ENCODE measurements at places on chromosomes 5 and 9. TPM values are rescaled to one million over a fixed set of nuclear protein-coding genes. Genes with fewer than 3 reads are reported as not detected.

DNA sequence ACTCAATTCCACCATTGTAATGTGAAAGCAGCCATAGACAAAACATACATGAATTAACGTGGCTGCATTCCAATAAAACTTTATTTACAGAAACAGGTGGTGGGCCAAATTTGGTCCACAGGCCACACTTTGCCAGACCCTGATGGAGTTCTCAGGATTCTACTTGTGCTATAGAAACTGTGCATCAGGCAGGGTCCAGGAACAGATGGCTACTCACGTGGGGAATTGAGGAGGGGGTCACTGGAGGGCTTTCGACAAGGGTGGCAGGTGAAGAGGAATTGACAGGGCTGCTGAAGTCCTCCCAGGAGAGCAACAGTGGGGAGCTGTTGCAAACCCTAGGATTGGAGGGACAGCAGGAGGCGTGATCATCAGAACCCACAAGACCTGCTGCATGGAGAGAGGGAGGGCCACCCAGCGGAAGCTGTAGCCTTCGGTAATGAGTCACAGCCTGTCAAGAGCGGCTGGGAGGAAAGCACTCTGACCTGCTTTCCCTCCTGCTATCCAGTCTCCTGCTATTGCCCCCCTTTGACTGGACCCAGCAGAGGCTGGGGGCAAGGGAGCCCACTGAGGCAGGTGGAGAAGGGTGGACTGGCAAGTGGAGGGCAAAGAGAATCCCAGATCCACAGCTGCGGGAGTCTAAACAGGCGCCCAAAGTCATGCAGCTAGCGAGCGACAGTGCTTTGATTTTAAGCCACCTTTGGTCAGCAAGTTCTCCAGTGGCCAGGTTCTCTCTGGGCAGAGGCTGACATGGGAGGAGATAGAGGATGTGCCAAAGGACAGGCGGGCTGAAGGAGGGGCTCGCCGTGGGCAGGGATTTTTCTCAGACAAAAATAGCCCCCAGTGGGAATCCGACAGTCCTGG, 138.3 kb upstream of the SMIM23 start:
- H3K27ac ChIP-seq = no peak overlapping the region
- DNase-seq = no peak
- no peaks in the 10 kb centered on the region for H3K36me3 ChIP-seq
- no peaks in the 10 kb centered on the region for H3K27me3 ChIP-seq
- no peak overlapping the region for H3K4me3 ChIP-seq
- peaks cover 50% of the 10 kb centered on the region for H3K4me1 ChIP-seq

The MLANA gene
- not detected for total RNA-seq

GRCh38 chr9:129138476-129139232, 27.4 kb downstream of the PTPA start:
- peaks cover 55% of the 10 kb centered on the region for H3K4me1 ChIP-seq
- H3K27me3 ChIP-seq = no peaks in the 10 kb centered on the region
- no peak for DNase-seq
- H3K36me3 ChIP-seq = peaks cover 32% of the 10 kb centered on the region
- no peak overlapping the region for H3K4me3 ChIP-seq
- peak overlapping the region; percentile 97 for H3K27ac ChIP-seq

DNA sequence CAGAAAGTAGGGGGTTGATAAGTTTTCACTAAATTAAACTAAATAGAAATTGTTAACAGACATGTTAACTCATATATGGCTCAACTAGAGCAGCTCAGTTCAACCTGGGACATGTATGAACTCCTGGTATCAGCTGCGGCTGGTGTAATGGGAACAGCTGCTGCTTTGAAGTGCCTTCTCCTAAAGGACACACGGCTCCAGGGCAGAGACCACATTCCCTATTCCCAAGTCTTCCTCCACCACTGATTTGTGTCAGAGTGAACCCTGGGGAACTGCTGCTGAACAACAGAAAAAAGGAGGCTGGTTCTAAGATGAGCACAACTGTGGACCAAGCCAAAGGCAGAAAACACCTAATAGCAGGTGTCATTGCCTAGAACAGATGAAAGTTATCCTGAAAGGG, 71.1 kb downstream of the MAPKAP1 start:
- peak overlapping the region; percentile 88 for H3K27ac ChIP-seq
- DNase-seq = no peak
- H3K4me3 ChIP-seq = no peak overlapping the region
- no peaks in the 10 kb centered on the region for H3K27me3 ChIP-seq

The CDX1 gene
- 0.09 TPM for total RNA-seq

The SPINK6 gene
- not detected for total RNA-seq

The WDR38 gene
- not detected for total RNA-seq

DNA sequence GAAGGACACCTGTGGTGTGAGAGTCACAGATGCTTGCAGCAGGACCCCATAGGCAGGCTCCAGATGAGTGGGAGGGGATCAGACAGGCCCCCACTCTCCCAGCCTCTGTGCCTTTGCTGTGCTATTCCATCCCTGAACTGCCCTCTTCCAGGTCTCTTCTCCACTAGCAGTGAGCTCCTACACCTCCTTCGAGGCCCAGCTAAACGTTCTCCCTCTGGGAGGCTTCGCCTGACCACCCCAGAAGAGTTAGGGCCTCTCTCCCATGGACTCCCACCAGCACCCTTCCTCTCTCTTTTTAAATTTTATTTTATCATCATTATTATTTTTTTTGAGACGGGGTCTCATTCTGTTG, 35.9 kb upstream of the STRBP start:
- DNase-seq = no peak
- H3K4me3 ChIP-seq = no peak overlapping the region
- H3K36me3 ChIP-seq = no peaks in the 10 kb centered on the region
- no peak overlapping the region for H3K27ac ChIP-seq
- H3K27me3 ChIP-seq = no peaks in the 10 kb centered on the region

GRCh38 chr5:40428126-40428525, 251.6 kb upstream of the PTGER4 start:
- H3K4me3 ChIP-seq = no peak overlapping the region
- H3K4me1 ChIP-seq = peaks cover 9% of the 10 kb centered on the region
- no peak overlapping the region for H3K27ac ChIP-seq
- no peaks in the 10 kb centered on the region for H3K27me3 ChIP-seq
- peaks cover 26% of the 10 kb centered on the region for H3K36me3 ChIP-seq

GRCh38 chr5:37833990-37834389, 5.9 kb downstream of the GDNF start:
- no peak overlapping the region for H3K27ac ChIP-seq
- peaks cover 72% of the 10 kb centered on the region for H3K27me3 ChIP-seq
- DNase-seq = no peak
- H3K4me1 ChIP-seq = peaks cover 58% of the 10 kb centered on the region
- no peaks in the 10 kb centered on the region for H3K36me3 ChIP-seq

GRCh38 chr9:89008744-89009545, 17.7 kb downstream of the S1PR3 start:
- H3K27me3 ChIP-seq = no peaks in the 10 kb centered on the region
- no peak for DNase-seq
- no peak overlapping the region for H3K4me3 ChIP-seq
- no peaks in the 10 kb centered on the region for H3K36me3 ChIP-seq
- H3K27ac ChIP-seq = peak overlapping the region; percentile 6

- no peak overlapping the region for H3K27ac ChIP-seq
- DNase-seq = no peak
- H3K4me1 ChIP-seq = peaks cover 3% of the 10 kb centered on the region
- H3K4me3 ChIP-seq = no peak overlapping the region
Measured at GRCh38 chr5:77186652-77187370, 23.7 kb upstream of the PDE8B start.

GRCh38 chr5:100643473-100643872, 108.3 kb downstream of the FAM174A start:
- peaks cover 44% of the 10 kb centered on the region for H3K4me1 ChIP-seq
- no peaks in the 10 kb centered on the region for H3K36me3 ChIP-seq
- no peak overlapping the region for H3K4me3 ChIP-seq
- DNase-seq = no peak
- no peaks in the 10 kb centered on the region for H3K27me3 ChIP-seq

GRCh38 chr9:128712451-128713410, 10.4 kb downstream of the PKN3 start:
- H3K4me3 ChIP-seq = no peak overlapping the region
- no peak overlapping the region for H3K27ac ChIP-seq
- DNase-seq = peak; percentile 8
- peaks cover 12% of the 10 kb centered on the region for H3K36me3 ChIP-seq
- no peaks in the 10 kb centered on the region for H3K4me1 ChIP-seq

GRCh38 chr9:136848393-136849037, 694 bp upstream of the PHPT1 start:
- peak; percentile 60 for DNase-seq
- peaks cover 6% of the 10 kb centered on the region for H3K4me1 ChIP-seq
- H3K27ac ChIP-seq = peak overlapping the region; percentile 94
- H3K4me3 ChIP-seq = peak overlapping the region; percentile 94

DNA sequence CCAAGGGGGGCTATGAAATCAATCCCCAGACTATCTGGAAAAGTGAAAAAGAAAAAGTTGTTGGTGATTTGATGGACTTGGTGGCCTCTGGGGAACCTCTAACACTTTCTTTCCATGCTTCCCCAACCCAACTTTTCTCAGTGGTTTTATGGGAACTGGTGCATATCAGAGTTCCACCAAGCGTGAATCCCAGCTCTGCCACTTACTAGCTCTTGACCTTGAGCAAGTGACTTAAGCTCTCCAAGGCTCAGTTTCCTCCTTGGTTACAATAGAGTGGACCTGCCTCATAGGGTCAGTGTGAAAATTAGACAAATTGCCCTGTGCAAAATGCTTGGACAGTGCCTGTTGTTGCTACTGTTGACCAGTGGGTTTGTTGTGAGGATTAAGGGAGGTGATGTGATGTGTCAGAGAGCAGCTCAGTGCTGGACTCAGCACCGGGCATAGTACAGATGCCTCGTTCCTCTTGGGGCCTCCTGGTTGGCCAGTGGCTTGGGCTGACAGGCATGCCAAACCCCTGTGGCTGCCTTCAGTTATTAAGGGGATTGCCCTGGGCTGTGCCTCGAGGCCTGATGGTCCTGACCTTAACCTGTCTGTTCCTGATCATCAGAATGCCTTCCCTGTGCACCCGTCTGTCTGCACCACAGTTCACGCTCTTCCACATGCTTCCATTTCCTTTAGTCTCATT, 49.3 kb downstream of the COL15A1 start:
- no peak overlapping the region for H3K27ac ChIP-seq
- no peak for DNase-seq
- H3K27me3 ChIP-seq = peaks cover 3% of the 10 kb centered on the region
- peaks cover 24% of the 10 kb centered on the region for H3K36me3 ChIP-seq

The HSDL2 gene
- total RNA-seq = 14.3 TPM

GRCh38 chr5:180807046-180807445, 4.4 kb upstream of the MGAT1 start:
- no peaks in the 10 kb centered on the region for H3K27me3 ChIP-seq
- peak overlapping the region; percentile 69 for H3K4me3 ChIP-seq
- no peak for DNase-seq
- H3K27ac ChIP-seq = no peak overlapping the region
- peaks cover 16% of the 10 kb centered on the region for H3K36me3 ChIP-seq

The NEK6 gene
- total RNA-seq = 21.4 TPM

DNA sequence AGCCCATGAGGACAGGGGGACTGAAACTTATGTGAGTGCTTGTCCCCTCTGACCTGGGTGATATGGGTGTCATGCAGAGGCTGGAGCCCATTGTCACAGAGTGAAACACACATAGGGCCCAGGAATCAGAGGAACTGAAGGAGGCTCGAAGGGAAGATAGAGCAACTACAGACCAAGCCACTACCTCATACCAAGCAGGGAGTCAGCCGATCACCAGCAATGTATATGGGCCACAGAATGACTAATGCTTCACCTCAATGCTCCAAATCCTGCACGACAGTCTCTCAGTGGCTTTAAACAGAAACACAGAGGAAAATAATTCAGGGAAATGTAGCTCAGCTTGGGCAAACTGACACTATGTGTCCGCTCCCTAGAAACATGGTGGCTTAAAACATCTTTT, 8.9 kb upstream of the FBXW11 start:
- H3K4me3 ChIP-seq = no peak overlapping the region
- no peak for DNase-seq
- H3K27me3 ChIP-seq = peaks cover 25% of the 10 kb centered on the region
- H3K27ac ChIP-seq = no peak overlapping the region

GRCh38 chr9:93082841-93083411, 13.1 kb upstream of the CARD19 start:
- no peaks in the 10 kb centered on the region for H3K27me3 ChIP-seq
- H3K4me3 ChIP-seq = no peak overlapping the region
- H3K27ac ChIP-seq = no peak overlapping the region
- peak; percentile 16 for DNase-seq
- 0 out of 2 replicates have a peak, but pooled peaks cover 2% of the 10 kb centered on the region for H3K4me1 ChIP-seq
- H3K36me3 ChIP-seq = peaks cover 12% of the 10 kb centered on the region

GRCh38 chr5:9062873-9063272, 483.0 kb downstream of the SEMA5A start:
- no peaks in the 10 kb centered on the region for H3K4me1 ChIP-seq
- H3K27ac ChIP-seq = no peak overlapping the region
- H3K4me3 ChIP-seq = no peak overlapping the region
- no peak for DNase-seq
- H3K27me3 ChIP-seq = no peaks in the 10 kb centered on the region

DNA sequence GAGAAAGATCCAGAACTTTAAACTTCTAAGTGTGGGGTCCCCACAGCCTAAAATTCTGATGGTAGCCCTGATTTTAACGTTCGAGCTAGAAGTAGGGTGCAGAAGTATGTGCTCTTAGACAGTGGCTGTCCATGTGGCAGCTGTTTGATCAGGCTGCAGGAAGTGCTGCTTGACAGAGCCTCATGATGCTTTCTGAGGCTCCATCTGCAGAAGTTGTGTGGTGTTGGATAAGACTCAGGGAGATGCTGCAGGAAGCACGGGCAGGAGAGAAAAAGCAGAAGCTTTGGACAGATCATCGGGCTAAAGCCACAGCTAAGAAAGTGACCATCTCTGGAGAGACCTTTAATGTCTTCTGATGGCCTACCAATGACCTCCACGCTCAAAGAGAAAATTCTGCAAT, 8.1 kb downstream of the MTMR12 start:
- H3K4me3 ChIP-seq = no peak overlapping the region
- H3K4me1 ChIP-seq = peaks cover 53% of the 10 kb centered on the region
- H3K27ac ChIP-seq = peak overlapping the region; percentile 15
- DNase-seq = no peak
- peaks cover 3% of the 10 kb centered on the region for H3K36me3 ChIP-seq
- no peaks in the 10 kb centered on the region for H3K27me3 ChIP-seq

Measured in WTC11 (cell line).